ENCODE measurements at places on chromosomes 3 and 15.
A peak's percentile ranks its signal among the peaks of the same experiment; 100 is the strongest.

DNA sequence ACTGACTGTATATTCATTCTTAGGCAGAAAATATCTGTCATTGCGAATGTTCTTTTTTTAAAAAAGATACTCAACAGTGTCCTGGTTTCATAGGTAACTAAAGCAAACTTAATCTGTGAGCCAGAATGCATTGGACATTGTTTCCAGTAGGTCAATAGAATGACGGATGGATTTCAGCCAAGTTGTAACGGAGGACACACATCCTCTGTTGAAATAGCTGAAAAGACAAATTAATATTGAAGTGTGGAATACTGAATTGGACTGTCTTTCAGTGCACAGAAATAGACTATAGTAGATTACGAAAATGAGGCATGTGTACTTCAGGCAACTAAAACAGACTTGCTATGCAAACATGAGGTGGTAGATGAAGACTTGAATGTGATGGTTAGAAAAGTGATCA is 461.6 kb downstream of the WDR72 start:
- DNase-seq = no peak

DNA sequence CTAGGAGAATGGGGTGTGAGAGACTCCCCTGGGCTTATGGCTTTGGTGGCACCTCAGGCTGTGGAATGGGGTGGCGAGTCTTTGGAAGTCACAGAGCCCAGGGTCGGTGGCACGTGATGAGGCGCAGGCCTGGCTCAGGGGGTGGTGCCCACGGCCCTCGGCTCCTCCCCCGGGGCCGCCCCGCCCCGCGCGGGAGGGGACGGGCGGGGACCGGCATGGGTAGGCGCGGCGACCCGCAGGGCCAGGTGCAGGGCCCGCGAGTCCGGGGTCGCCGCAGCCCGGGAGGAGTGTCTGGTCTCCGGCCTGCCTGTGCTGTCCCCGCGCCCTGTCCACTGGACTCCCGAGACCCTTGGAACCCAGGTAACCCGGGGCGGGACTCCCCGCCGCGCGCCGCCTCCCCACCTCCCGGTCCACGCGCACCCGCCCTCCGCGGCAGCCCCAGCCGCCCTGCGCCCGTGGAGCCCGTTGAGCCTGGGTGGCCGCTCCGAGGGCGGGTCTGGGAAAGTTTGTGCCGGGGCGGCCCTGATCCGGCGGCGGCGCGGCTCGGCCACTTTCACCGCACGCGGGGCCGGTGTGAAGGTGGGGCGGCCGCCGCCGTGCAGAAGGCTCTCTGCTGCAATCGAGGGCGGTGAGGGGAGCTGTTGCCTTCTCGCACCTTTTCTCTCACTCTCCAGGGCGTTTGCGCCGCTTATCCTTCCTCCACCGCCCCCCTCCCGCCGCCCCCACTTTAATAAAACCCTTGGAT is at the start of gene PAQR5:
TSS of gene PAQR5 (plus strand) at position 216 of the 745 bp plus-strand sequence. CDS start 61,169 bp downstream, outside the sequence.
- DNase-seq = no peak

GRCh38 chr3:11244121-11244677 is 28.0 kb upstream of the ATG7 start:
- no peak for DNase-seq

- DNase-seq = no peak
These were observed 31.1 kb downstream of the CYFIP1 start for GRCh38 chr15:22949074-22949547.

GRCh38 chr3:48607519-48607918 is 1.9 kb downstream of the UQCRC1 start:
- DNase-seq = no peak

- peak; percentile 93 for DNase-seq
These were observed 43.9 kb downstream of the BHLHE40 start for GRCh38 chr3:5022966-5023776.

DNA sequence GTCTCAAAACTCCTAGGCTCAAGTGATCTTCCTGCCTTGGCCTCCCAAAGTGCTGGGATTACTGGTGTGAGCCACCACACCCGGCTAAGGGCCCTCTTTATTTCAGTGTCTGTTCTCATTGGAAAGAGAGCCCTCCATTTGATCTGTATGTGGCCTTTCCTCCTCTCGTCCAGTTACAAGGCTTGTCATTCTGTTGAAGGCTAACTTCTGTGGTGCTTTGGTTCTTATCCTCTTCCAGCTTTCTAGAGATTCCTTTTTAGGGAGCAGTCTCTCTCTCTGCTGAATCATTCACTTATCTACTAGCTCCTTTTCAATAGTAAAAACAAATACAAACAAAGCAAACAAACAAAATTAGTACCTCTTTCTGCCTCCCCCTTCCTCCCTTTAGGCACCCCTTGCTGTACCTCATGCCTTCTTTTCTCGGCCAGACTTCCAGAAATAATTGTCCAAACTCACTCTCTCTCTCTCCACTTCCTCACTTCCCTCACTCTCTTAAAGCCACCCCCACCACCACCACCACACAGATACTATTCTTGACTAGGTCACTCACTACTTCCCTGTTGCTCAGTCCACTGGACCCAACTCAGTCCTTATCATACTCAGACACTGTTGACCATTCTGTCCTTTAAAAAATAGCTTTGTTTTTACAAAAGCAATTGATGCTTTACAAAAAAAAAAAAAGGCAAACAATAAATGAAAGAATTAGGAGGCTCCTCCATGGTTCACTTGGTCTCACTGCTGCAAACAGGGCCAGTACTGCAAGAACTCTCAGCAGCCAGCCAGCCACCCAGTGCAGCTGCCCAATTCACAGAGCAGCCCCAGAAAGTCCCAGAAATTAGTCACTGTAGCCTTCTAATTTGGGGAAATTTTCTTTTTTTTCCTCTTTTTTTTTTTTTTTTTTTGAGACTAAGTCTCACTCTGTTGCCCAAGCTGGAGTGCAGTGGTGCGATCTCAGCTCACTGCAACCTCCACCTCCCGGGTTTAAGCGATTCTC is 31.7 kb upstream of the RAB11A start:
- no peak for DNase-seq

DNA sequence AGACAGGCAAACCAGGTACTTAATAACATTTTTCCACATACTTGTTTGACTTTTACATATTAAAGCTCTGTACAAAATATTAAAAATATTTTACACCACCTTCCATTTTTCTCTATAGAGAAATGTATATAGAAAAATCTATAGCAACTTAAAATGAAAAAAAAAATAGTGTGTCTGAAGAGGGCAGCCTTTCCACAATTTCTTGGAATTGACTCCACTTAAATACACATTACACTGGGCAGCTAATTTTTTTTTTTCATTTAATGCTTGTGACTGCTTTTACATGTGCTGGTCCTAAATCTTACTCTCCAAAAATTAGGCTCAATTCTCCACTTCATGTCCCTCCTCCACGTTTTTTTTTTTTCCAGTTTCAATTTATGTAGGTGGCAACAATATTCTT is 427.0 kb upstream of the RBMS3 start:
- DNase-seq = no peak

GRCh38 chr3:128850544-128850943 is 28.9 kb upstream of the ACAD9 start:
- no peak for DNase-seq

DNA sequence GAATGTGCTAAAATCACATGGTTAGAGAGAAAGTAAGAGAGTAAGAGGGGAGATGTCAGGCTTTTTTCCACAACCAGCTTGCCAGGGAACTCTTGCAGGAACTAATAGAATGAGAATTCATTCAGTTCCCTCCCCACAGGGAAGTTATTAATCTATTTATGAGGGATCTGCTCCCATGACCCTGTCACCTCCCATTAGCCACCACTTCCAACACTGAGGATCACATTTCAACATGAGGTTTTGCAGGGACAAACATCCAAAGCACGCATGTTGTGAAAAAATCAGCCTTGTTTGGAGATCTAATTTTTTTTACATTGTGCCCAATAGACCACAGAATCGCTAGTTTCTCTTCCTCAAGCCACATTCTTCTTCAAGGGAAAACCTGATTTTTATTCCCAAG is 904.0 kb downstream of the TBL1XR1 start:
- DNase-seq = no peak

GRCh38 chr3:36842275-36842674 is 77.9 kb upstream of the DCLK3 start:
- DNase-seq = no peak

GRCh38 chr3:51712038-51712420 is 5.2 kb downstream of the GRM2 start:
- no peak for DNase-seq

- DNase-seq = no peak
These were observed 17.8 kb downstream of the ACKR2 start for GRCh38 chr3:42827023-42827422.

- no peak for DNase-seq
These were observed 686.2 kb upstream of the NR2F2 start for GRCh38 chr15:95644100-95644875.

DNA sequence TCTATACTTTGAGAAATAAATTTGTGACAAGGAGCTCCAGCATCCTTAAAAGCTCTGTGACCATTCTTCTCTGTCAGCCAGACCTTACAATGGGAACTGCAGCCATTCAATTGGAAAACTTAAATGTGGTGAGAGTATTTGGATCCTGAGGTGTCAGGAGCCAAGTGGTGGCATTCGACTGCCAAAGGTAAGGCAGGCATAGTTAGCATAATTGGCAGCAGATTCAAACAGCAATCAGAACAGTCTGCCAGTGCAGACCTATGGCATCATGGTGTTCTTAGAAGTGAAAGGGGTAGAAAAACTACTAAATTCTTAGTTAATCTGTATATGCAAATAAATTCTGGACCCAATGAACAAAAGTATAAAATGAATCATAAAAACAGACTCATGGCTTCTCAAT is 18.2 kb upstream of the FNDC3B start:
- DNase-seq = no peak

GRCh38 chr3:196140224-196140623 is 58.3 kb upstream of the TFRC start:
- DNase-seq = no peak

DNA sequence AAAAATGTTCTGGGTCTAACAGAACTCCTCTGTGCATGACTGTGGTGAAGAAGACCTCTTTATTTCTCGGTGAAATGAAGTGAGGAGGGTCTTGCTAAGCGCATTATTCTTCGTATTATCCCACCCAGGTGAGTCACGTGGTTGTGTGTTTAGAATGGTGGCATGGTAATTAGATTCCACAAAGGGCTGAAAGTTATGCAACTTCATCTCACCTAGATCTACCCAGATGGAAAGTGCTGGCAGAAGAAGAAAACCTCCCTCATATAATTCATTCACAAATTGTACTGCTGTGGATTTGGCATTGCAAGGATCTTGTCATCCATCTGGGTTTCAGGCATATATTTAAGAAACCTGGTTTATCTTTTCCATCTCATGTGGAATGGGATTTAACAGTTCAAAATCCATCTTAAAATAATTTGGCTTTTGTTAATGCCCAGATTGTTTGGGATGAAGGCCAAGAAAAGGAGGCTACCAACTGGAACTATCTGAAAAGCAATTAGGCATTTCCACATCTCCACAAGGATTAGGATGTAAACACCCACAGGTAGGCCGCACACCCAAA is 175.3 kb downstream of the PLCL2 start:
- no peak for DNase-seq

GRCh38 chr3:30753766-30754165 is 140.7 kb downstream of the GADL1 start:
- no peak for DNase-seq

GRCh38 chr15:63915209-63915872 is 81.6 kb upstream of the HERC1 start:
- no peak for DNase-seq

GRCh38 chr15:100658895-100659294 is 56.5 kb downstream of the ASB7 start:
- no peak for DNase-seq

GRCh38 chr3:197926418-197926817 is 23.6 kb upstream of the RPL35A start:
- DNase-seq = no peak

GRCh38 chr3:133169331-133170068 is 131.3 kb downstream of the TMEM108 start:
- no peak for DNase-seq

DNA sequence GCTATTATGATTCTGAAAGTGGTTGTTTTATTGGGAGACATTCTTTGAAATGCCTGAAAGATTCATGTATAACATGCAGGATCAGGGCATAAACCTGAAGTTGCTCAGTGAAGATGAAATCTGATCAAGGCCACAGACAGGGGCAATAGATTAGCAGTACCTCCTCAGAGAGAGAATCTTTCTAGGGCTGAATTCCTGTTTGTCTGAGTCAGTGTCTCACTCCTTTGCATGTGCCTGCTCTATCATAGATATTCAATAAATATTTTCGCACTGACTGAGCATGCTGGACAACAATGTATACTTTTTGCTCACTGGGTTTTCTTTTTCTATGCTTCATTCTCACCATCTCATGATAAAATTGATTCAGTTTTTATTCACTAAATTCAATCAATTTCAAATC is 49.8 kb upstream of the PFN2 start:
- no peak for DNase-seq

- DNase-seq = no peak
These were observed 7.0 kb downstream of the FNDC3B start for GRCh38 chr3:172046268-172046915.

GRCh38 chr3:141875893-141876380 is 506 bp upstream of the ATP1B3 start:
- DNase-seq = no peak

GRCh38 chr15:66819084-66819483 is 117.0 kb downstream of the SMAD6 start:
- no peak for DNase-seq

DNA sequence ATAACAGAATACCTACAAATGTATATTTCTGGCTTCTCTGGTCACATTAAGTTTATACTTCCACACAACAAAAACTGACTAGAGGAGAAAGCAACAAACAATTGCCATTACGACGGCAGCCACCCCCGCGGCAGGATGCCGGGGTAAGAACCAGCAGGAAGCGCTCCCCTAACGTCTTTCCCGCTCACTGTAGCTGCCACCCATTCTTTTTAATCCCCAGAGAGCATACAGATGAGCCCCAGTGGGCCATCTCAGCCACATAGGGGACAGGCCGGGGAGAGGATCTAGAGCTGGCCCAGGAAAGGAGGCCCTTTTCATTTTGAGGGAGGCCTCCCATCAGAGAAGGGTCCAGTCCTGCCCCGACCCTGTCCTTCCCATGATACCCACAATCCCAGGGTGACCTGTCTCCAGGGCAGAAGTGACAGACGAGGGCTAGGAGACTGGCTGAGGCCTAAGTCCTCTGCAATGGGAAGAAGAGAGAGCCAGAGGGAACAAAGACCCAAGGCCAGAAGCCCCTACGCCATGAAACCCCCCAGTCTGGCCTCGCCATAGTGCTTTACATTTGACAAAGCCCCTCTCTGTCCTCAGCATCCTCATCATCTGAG is 3.6 kb upstream of the CALML4 start:
- no peak for DNase-seq

GRCh38 chr15:47872208-47872607 is 154.9 kb downstream of the SEMA6D start:
- no peak for DNase-seq

DNA sequence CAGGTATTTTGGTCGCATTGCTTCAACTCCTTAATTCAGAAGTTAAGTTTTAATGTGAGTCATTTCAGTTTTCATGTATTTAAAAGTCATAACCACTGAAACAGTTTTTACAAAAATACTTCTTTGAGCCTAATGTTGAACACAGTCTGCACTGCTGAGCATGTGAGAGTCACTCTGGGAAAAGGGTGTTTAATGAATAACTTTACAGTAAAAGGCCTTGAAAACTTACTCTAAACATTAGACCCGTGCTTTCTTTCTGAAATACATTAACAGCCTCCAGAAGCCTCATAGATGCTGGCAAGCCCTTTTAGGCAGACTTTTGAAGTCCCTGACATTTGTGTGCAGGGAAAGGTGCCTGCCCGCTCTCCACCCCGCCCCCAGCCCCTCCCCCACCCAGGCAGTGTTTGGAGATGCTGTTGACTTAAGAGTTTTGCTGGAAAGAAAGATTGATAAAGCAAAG is 68.9 kb upstream of the NR2F2 start:
- DNase-seq = no peak

- no peak for DNase-seq
These were observed 3.6 kb downstream of the CHDH start for GRCh38 chr3:53842436-53843194.

- peak; percentile 7 for DNase-seq
These were observed 3.4 kb upstream of the DZIP1L start for GRCh38 chr3:138118612-138119422.

Measured in AG04449 (cell line).